Activated naive CD4-positive, alpha-beta T cell (primary cell): ENCODE measurements at places on chromosomes 3 and 15.

- no peak for DNase-seq
Measured at GRCh38 chr3:168096210-168096652, 507 bp upstream of the GOLIM4 start.

DNA sequence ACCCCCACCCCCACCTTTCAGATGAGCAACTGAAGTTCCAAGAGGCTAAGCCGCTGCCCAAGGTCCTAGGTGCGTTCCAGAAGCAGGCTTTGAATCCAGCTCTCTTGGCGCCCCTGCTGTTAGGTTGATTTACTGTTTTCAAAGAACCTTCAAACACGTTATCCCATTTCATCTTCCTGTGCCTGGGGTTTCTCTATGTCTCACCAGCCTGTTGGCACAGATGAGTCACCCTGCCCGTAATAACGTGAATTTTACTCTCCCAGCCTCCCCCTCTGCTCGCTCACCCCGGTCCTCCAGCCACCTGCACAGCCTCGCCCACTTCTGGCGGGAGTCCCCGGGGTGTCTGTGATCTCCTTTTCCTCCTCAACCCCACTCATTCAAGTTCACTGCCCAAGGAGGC lies 13.0 kb upstream of the TSEN2 start:
- no peak for DNase-seq

- no peak for DNase-seq
Measured at GRCh38 chr3:103227651-103228050, 792.8 kb downstream of the ZPLD1 start.

- no peak for DNase-seq
Measured at GRCh38 chr3:195043607-195044339, 227.2 kb downstream of the XXYLT1 start.
